NCI-H1436 (cell line): ENCODE measurements at places on chromosomes 1 and 21.
A peak's percentile ranks its signal among the peaks of the same experiment; 100 is the strongest.

DNA sequence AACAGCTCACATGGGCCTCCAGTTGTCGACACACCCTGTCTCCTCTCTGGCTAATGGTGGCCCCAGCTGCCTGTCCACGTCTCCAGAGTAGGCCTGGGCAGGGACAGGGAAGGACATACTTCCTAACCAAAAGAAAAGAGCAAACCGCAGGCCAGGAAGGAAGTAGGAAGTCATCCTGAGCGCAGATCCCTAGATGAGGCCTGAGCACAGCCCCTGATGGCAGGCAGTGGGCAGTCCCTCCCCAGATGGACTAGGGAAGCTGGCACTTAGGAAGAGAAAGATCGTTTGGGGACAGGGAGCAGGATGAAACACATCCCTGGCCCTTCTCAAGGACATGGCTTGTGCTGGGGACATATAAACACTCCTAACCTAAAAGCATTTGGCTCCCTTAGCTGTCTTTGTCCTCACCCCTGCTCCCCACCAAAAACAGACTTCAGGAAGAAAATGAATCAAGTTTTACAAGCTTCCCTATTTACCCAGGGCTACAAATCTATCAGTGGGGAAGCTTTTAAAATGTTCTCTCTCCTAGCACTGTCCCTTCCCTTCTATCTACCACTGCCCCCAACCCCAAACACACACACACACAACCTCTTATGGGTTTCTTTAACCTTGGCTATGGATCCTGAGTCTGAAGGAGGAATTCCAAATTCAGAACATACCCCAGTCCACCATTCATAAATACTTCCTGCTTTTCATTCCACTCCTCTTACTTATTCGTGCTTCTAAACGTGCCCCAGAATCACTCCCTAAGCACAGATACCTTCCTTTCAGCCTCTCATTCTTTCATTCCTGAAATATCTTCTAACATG lies 21.1 kb downstream of the SSBP3 start:
- no peak for DNase-seq

DNA sequence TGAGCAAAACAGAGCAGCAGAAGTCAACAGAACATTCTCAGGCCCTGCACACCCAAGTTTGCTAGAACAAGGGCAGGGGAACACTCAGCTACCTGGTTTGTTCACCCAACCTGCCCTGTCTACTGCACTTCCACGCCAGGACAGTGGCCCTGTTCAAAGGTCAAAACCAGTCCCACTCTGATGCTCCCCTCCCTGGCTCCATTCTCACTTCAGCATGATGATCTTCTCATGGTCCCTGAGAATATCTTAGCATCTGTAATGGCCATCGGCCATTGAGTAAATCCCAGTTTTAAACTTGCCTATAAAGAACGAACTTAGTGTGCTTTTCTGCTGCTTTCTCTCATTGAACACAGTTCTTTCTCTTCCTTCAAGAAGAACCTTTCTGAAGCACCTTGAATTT lies 293.6 kb downstream of the SMYD3 start:
- no peak for DNase-seq

- DNase-seq: no peak
Observed at GRCh38 chr1:19547814-19548213, 62.5 kb upstream of the CAPZB start.

DNA sequence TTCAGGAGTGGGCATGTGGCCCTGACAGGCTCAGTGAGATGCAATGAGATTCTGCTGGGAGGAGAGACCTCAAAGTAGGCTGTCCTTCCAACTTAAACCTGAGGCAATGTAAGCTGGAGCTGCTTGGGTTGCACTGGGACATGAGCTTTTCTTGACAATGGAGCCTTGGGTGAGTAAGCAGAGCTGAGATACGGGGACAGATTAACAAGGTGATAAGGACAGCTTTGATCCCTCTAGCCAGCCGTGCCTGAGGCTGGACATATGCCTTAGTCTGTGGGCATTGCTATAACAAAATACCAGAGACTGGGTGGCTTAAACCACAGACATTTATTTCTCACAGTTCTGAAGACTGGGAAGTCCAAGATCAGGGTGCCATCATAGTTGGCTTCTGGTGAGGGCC lies 18.3 kb upstream of the NGF start:
- DNase-seq: no peak

GRCh38 chr1:63873751-63874150 lies 99.9 kb downstream of the ROR1 start:
- no peak for DNase-seq

- no peak for DNase-seq
Observed at GRCh38 chr1:62312698-62313097, 6.5 kb downstream of the KANK4 start.

GRCh38 chr1:33823830-33824229 lies 40.0 kb upstream of the HMGB4 start:
- DNase-seq: no peak

GRCh38 chr1:229889031-229889517 lies 178.0 kb upstream of the GALNT2 start:
- no peak for DNase-seq

GRCh38 chr21:34593423-34593822 lies 21.5 kb downstream of the RCAN1 start:
- peak; percentile 48 for DNase-seq

- no peak for DNase-seq
Observed at GRCh38 chr1:12333036-12333785, 103.4 kb downstream of the VPS13D start.

DNA sequence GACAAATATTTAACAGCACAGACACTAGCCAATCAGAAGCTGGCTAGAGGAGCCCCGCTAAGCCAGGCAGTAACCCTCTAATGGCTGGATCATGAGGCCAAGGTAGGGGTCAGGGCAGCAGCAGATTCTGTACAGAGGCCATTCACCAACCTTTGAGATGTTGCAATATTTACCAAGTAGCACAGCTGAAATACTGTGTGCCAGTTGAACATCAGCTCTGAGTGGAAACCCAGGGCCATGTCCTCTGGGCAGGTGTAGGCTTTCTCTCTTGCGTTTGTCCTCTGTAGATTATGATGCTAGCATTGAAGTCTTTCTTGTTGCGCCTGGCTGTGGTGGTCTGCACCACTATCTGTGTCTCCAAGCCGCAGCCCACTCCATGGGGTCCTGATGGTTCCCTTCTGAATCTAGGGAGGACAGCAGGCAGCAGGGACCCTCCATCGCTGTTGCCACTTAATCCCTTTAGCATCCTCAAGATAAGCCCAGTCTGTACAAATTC lies 2.5 kb upstream of the COG2 start:
- DNase-seq: no peak

GRCh38 chr1:8903410-8903809 lies 24.9 kb upstream of the ENO1 start:
- no peak for DNase-seq

- peak; percentile 94 for DNase-seq
Observed at GRCh38 chr1:24151175-24151533, 8.2 kb upstream of the IL22RA1 start.

- no peak for DNase-seq
Observed at GRCh38 chr1:78045926-78046778, at the start of gene GIPC2. GIPC2 (plus strand) TSS chr1:78045966; CDS start chr1:78046095, 129 bp downstream.

DNA sequence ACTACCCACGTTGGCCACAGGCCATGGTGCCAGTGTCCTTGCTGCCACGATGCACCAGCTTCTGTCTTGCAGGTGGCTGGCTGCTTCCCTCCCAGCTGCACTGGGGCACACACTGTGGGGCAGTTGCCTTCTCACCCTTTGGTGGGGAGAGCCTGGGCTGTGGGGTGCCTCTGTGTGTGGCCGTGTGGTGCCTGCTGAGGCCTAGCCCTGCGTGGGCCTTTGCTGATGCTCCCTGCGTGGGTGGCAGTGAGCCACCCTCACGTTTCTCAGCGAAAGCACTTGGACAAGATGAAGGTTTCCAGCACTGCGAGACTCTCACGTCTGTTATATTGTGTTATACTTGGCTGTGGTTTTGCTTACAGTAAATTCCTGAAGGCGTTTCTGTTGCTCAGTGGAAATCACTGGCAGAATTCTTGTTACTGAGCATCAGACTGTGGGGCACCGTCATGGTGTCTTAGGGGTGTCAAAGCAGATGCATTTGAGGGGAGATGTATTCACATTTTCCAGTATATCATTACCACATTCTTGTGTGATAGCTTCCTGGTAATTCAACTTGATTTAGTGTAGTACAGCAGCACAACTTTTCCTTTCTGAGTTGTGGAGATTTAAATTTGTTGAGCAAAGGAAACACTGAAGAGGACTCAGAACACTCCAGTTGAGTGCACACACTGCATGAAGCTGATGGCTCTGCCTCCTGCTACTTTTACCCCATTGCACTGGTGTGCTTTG lies 124.7 kb downstream of the PCBP3 start:
- no peak for DNase-seq

DNA sequence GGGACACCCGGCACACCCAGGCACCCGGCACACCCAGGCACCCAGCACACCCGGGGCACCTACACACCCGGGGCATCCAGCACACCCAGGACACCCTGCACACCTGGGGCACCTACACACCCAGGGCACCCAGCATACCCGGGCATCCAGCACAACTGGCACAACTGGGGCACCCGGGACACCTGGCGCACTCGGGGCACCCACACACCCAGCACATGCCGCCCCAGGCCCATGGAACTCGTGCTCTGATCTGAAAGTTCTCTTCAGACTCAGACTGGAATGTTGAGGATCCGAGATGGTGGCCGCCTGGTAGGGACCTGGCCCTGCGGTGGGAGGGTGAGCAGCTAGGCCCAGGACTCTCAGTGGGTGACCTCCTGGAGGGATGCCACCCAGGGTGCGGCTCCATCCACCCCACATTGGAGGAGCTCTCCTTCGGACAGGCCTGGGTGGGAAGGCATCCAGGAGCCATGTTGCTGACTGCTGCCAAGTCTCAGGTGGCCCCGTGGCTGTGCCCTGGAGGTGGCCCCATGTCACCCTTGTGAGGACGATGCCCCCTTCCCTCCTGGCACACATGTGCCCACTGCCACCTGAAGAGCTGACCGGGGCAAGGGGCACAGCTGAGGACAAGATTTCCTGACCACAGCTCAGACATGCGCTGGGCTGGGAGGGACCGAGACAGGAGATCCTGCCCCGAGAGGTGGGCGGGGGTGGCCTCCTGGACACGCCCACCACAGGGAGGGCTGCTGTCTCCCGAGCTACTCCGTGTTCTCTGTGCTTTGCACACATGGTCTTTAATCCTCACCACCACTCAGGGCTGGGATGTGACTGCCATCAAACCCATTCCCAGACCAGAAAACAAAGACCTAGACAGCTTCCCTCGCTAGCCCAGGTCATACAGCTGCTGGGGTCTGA lies 37.0 kb downstream of the UBE2G2 start:
- no peak for DNase-seq
